ENCODE measurements at places on chromosomes 1 and 21.

DNA sequence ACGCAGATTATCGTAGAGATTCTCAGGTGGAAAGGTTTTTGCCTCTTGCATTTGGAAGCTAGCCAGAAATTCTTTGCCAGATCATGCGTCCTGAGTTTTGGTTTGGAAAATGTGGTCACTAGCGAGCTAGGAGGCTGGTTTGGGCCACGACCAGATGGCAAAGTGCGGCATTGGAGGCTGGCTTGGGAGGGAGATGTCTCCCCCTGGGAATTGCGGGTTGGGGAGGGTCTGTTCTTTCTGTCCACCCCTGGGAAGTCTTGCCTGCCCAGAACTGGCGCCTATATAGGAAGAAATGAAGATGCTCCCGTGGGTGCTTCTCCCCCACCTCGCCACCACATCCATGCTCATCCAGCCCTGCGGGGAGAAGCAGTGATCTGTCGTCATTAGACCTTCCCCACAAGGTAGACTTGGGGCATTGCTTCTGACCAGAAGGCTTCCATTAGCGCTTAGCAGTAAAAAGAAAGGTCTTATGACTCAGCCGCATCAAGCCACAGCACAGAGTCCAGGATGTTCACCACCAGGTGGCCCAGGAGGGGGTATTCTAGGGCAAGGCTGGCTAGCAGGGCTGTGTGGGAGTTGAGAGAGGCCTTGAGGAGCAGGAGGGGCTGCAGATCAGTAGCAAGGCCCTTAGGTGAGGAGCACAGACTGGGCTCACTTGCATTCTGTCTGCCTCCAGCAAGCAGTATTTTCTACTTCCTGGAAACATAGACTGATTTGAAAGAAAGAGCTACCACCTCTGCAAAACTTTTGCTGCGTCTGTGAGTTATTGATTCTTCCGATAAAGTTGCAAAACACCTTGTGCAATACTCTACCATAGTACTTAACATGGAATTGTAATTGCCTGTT is 1.5 kb upstream of the PTP4A2 start:
- DNase-seq = peak; percentile 65

DNA sequence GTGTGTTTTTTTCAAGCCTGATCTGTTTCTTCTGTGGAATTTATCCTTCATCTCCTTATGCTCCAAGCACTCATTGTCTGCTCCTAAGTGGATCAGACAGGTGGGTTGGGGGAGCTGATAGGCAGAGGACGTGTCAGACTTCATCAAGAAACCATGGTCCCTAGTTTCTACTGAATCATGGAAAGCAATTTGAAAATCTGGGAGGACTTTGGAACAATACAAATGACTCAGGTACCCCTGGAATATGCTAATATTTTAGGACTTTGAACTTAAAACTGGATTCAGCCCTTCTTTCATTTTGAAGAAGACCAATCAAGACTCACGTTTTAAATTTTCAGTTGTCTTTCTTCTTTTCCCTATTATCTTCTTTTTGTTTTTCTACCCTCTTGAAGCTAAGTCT is 7.7 kb downstream of the ABCG1 start:
- no peak for DNase-seq

DNA sequence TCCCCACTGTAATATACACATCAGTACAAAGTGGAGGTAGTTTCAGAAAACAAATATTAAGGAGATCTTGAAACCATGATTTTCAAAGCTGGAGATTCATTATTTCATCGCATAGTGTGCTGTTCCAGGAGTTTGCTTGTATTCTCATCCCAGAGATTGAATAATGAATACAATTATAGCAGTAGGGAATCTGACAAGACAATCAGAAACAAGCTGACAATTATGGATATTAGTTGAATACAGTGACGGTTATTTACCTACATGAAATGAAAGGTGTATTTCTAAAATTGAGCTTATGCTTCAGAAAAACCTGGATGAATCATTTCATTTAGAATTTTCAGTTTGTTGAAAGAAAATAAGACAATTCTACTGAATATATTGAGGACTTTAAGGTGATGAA is 2119.0 kb downstream of the MRPL39 start:
- no peak for DNase-seq

- no peak for DNase-seq
Measured at GRCh38 chr21:45948576-45949141, 32.9 kb upstream of the COL6A1 start.

GRCh38 chr1:145758116-145758515 is 38.8 kb downstream of the CD160 start:
- no peak for DNase-seq

GRCh38 chr1:208207388-208208131 is 36.6 kb downstream of the PLXNA2 start:
- DNase-seq = peak; percentile 90

- no peak for DNase-seq
Measured at GRCh38 chr1:228304766-228305395, 97.0 kb downstream of the OBSCN start.

GRCh38 chr1:117967477-117967876 is 37.9 kb downstream of the WDR3 start:
- DNase-seq = peak; percentile 46

- no peak for DNase-seq
Measured at GRCh38 chr1:9910076-9910422, at the start of gene CTNNBIP1. Gene CTNNBIP1 (minus strand): TSS chr1:9910269. CDS start chr1:9872064, 38,205 bp downstream.

- no peak for DNase-seq
Measured at GRCh38 chr1:151444783-151445177, 14.5 kb downstream of the POGZ start.

DNA sequence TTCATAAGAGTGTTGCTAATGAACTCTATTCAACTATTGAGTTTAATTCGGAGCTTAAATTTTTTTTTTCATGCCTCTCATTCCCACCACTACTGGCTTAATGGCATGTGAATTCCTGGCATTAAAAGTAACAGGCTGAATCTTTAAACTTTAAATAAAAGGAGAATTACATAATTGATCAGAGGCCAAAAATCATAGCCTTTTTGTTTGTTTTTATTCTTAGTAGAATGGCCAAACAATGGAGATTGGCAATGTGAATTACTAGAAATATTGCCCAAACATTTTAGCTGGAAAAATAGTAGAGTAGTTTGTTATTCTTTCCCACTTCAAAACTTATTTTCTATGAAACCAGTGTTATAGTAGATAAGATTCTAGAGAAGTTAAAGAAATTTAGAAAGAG is 25.1 kb upstream of the PDC start:
- DNase-seq = no peak

DNA sequence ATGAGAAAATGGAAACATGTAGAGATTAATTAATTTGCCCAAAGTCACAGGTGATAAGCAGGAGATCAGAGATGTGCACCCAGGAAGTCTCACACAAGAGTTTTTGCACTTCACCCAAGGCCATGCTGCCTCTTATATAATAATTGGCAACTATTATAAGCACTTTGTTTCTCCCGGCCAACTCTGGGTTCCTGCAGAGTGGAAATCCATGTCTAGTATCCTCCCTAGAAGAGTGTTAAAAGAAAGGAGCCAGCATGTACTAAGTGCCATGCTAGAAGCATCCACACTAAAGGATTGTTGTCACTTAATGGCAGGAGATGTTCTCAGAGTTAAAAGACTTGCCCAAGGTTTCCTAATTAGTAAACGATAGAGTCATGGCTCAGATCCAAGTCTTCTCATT is 470.3 kb downstream of the OMA1 start:
- DNase-seq = no peak

All from HCEC 1CT (cell line).